ENCODE measurements at places on chromosomes 1 and 21. TPM values are rescaled to one million over a fixed set of nuclear protein-coding genes. Genes with fewer than 3 reads are reported as not detected.

- no peak for DNase-seq
Measured at GRCh38 chr1:232589812-232590743, 39.9 kb downstream of the SIPA1L2 start.

Gene FAM131C
- polyA plus RNA-seq, result 1.3 TPM

- DNase-seq, result no peak
Measured at GRCh38 chr1:21323091-21323490, 32.8 kb upstream of the ECE1 start.

Gene C1orf185
- not detected for polyA plus RNA-seq

DNA sequence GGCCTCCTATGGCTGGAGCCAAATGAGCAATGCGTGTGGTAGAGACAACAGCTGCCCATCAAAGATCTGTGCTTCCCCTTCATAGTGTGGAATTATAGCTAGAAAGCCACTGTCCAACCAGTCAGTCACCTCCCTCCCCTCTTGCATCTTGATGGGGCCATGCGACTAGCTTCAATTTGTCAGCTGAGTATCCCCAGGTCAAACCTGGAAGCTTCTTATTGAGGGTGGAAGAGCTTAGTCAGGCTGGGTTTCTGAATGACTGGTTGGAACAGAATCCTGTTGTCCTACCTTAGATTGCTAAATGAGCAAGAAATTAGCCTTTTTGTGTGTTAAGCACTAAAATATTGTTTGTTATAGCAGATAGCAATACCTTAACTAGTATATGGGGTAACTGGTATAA is 625.4 kb downstream of the PTPRC start:
- no peak for DNase-seq

DNA sequence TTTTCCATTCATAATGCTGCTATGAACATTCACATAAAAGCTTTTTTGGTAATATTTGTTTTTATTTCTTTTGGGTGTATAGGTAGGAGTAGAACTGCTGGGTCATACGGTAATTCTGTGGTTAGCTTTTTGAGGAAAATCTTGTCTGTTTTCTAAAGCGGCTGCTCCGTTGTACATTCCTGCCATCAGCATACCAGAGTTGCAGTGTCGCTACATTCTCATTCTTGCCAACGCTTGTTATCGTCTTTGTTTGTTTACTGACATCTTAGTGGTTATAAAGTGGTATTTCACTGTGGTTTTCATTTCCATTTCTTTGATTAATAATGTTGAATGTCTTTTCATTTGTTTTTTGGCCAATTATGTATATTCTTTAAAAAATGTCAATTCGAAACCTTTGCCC is 469.8 kb upstream of the ZP4 start:
- DNase-seq, result no peak

Gene USH2A
- polyA plus RNA-seq, result 0.38 TPM

Gene C8A
- not detected for polyA plus RNA-seq

DNA sequence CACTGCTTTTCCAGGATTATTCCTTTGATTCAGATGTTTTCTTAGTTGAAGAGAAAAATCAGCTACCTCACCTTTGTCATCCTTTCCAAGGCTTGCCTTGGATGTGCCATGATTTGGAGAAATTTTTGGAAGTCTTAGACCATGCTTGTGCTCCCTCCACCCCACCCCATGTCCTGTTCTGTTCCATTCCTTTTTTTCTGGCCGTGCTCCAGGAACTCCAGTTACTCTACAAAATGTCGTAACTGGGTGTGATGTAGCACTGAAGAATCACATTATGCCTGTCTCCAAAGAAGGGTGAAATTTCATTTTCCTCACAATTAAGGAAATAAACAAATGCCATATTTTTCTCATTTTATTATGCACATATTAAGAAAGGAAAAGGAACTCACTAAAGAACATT is 217.8 kb upstream of the ZRANB2 start:
- no peak for DNase-seq

Gene ARHGEF11
- 38.9 TPM for polyA plus RNA-seq

- DNase-seq, result no peak
Measured at GRCh38 chr1:69743146-69743545, 175.4 kb downstream of the LRRC7 start.

DNA sequence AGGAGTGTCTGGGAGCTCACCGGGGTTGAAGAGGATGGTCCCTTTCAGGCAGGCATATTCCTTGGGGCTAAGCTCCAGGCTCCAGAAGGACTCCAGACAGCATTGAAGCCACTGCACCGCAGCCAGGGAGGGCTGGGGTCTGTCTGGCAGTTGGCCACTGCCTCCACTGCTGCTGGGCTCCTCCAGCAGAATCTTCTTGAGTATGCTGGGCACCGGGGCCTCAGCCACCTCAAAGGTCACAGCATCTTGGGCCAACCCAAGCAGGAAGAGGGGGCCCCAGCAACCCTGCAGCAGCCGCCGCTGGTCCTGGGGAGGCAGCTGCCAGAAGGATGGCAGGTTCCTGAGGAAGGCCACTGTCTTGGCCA is 404 bp downstream of the NR0B2 start:
- DNase-seq, result no peak

DNA sequence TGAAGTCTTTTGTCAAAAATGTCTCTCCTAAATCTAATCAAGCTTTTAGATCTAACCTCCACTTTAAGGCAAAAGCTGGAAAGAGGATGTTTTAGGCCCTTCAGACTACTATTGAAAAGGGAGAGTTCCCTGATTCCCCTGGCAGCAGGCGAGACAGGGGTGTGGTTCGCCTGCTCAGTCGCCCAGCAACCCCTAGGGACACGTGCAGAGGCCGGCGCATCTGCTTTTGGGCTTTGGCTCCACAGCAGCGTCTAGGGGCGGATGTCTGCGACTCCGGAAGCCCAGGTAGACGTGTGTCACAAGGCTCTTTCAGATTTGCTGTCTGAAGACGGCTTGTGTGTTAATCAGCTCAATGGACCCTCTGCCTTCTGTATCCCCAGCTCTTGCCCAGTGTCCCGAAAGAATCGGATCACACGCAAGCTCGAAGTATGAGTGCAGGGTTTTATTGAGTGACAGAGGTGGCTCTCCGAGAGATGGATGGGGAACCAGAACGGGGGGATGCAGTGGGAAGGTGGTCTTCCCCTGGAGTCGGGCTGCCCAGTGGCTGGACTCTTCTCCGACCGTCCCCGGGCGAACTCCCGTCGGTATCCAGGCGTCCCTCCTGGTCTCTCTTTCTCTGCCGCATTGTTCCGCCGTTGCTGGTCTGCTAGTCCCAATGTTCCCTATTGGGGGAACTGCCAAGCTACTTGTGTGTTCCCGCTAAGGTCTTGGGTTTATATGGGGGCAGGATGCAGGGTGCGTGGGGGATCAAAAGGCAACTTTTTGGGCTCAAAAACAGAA is 45.5 kb downstream of the OLFML2B start:
- no peak for DNase-seq

- no peak for DNase-seq
Measured at GRCh38 chr1:4308806-4309205, 345.6 kb upstream of the AJAP1 start.

DNA sequence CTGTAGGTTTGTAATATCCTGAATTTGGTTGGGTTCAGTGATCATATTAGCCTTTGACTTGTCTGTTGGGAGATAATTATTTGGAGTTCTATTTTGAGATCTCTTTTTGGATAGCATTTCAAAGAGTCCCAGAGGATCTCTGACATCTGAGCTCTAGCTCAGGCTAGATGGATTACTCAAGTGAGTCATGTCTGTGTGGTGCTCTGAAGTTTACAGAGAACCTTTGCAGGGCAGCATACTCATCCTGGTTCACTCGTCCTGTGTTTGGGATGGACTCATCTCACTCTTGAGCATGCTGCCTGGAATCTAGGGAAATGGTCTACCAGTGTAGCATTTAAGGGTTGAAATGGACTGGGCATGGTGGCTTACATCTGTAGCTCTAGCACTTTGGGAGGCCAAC is 29.4 kb upstream of the BMP8A start:
- no peak for DNase-seq

DNA sequence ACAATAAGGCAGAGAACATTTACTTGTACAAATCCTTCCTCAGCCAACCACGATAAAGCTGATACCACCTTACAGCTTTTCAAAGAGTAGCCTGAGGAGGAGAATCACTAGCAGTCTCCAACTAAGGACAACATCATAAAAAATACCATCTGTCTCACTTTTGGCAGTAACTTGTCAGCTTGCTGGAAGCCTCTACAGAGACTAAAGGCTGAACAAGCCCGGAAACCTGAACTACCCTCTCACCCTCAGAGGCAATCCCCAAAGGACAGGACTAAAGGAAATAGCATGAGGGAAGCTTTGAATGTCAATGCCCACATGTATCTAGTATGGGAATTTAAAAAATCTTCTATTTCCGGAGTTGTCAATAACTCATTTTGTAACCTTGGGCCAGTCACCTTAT is 10.6 kb downstream of the SRSF4 start:
- no peak for DNase-seq

DNA sequence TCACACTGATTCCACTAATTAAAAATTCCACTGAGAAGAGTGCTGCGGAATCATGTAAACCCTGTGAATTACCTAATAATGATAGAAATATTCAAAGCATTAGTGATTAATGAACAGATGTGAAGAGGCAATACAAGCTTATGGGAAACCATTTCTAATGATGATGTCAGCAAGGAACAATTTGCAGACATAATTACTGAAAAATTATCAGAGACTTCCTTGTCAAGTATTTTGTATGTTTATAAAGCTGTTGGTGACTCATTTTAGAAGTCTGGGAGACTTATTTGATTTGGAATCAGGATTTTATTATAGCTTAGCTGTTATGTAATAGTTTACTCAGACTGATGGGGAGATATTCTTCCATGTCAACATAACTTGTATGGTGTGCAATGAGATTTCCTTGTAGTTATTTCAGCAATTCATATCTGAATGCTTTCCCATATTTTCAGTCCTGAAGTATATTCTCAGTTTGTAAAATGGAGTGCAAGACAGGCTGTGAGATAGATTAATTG is 135.5 kb downstream of the TGFB2 start:
- DNase-seq, result no peak

DNA sequence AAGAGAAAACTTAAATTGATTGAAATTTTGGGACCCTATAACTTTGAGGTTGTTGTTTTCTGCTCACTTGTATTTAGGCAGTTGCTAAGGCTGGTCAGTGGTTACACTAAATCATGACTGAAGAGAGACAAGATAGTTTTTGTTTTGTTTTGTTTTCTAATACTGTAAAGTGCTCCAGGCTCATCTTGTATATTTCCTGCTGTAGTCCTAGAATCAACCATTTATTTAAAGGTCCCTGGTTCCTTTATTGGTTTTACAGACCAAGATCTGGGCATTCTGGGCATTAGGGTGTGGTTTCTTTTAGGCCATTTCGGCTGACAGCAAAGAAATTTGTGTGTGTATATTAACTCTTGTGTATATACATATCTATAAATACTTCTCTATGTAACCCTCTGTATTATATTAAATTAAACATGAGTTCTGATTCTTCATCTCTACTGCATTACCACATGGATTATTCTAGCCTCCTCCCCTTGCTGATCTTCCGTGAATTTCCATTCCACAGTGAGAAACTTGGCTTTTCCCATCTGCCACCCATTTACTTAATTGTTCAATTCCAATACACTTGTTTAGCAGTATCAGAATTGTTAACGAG is 15.0 kb downstream of the SNX27 start:
- DNase-seq, result no peak

DNA sequence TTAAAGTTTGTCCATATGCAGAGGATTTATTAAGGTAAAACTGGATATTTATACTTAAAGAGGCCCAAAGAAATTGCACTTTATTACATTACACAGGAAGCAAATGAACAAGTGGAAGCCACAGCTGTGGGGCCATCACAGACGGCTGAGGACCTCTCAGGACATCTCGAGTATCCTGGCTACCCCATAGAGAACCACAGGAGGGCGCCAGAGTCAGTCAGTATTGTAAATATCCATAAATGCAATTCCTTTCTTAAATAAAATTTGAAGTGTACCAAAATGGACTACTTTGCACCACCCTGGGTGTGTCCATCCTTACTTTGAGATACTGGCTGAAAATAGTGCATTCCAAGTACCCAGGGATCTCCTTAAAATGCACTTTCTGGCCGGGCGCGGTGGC is 257.2 kb downstream of the MRPL39 start:
- DNase-seq, result no peak

Gene CLCNKA
- polyA plus RNA-seq, result 9.8 TPM

Gene CR1L
- polyA plus RNA-seq, result 1.2 TPM

GRCh38 chr1:200453553-200453905 is 43.7 kb upstream of the ZNF281 start:
- no peak for DNase-seq

GRCh38 chr1:55400508-55400907 is 185.3 kb upstream of the USP24 start:
- DNase-seq, result no peak

GRCh38 chr1:92439291-92439690 is 47.4 kb downstream of the GFI1 start:
- DNase-seq, result no peak

- DNase-seq, result no peak
Measured at GRCh38 chr21:37522641-37523295, 156.2 kb downstream of the DYRK1A start.

Gene POLR3C
- 39.4 TPM for polyA plus RNA-seq

Gene FGR
- polyA plus RNA-seq, result 1.2 TPM

- DNase-seq, result no peak
Measured at GRCh38 chr21:14557413-14557812, 11.3 kb upstream of the SAMSN1 start.

DNA sequence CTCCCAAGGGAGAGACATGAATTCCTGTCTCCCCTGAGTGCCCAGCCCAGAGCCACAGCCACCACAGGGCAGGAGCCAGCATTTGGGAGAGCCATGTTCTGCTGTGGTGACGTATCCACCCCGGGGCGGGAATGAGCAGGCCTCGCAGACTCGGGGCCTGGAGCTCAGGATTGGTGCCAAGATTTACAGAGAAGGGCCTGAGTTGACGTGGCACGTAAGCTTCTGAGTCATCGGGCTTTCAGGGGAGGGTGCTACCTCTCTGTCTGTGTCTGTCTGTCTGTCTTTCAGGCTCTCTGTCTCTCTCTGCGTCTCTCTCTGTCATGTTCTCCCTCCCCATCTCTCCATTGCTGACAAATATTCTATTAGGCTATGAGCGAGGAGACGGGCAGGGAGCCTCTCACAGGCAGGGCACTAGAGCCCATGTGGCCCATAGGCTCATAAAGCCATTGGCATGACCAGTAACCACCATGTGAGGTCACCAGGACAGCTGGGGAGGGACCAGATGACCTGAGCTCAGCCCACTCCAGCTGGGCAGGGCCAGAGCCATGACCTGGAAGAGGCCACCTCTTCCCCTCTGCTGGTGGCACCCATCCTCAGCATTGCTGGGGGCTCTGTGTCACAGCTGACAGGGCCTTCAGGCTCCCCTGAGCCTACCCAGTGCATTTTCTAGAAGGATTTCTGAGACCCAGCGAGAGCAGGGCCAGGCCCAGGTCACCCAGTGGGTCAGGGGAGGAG is 300.0 kb upstream of the VAMP3 start:
- no peak for DNase-seq

Gene ZNF683
- polyA plus RNA-seq, result not detected

DNA sequence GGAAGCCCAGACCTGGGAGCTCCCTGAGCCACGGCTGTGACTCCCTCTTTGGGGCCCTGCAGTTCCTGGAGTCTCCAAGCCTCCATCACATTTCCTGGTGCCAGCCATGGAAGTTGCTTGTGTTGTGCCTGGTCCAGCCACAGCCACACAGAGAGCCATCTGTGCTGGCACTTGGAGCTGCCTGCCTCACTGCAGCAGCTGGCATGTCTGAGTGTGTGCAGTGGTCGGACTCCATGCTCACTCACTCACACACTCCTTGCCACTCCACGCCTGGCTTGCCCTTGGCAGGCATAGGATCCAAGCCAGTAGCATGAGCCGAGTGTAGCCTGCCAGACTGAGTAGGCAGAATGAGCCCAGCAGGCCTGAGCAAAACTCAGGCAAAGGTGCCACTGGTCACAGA is 516.3 kb upstream of the BEND5 start:
- no peak for DNase-seq

GRCh38 chr1:12591267-12591938 is 26.6 kb downstream of the DHRS3 start:
- no peak for DNase-seq

Measured in left kidney (tissue), 8 donors.